ENCODE measurements at places on chromosomes 3 and 15.
A peak's percentile ranks its signal among the peaks of the same experiment; 100 is the strongest.

GRCh38 chr15:68572309-68572708 lies 6.5 kb upstream of the CORO2B start:
- no peak for DNase-seq

GRCh38 chr3:53062905-53063304 lies 17.0 kb upstream of the SFMBT1 start:
- no peak for DNase-seq

GRCh38 chr3:46736006-46736872 lies 18.6 kb upstream of the PRSS50 start:
- no peak for DNase-seq

GRCh38 chr3:53100818-53101466 lies 29.3 kb downstream of the RFT1 start:
- DNase-seq: no peak

- DNase-seq: peak; percentile 95
These were observed 54.6 kb downstream of the RBMS3 start for GRCh38 chr3:29335438-29335837.

DNA sequence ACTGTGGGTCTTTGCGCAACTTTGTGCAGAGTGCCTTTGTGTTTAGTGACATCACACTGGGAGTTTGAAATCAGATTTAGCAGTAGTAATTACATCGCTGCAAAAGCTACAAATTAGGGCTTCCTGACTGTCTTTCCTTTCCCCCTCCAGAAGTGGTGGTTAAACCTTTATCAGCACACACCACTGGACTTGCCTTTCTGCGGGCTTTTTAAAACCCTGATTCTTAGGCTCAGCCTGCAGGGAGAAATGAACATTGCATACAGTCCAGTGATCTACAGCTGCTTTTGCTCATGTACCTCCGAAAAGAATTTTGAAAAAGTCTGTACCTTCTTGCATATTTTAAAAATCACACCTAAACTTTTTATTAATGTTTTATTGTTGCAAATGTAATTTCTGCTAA lies 219.7 kb upstream of the NAALADL2 start:
- DNase-seq: no peak

- DNase-seq: no peak
These were observed 231.3 kb downstream of the OCA2 start for GRCh38 chr15:27867861-27868260.

DNA sequence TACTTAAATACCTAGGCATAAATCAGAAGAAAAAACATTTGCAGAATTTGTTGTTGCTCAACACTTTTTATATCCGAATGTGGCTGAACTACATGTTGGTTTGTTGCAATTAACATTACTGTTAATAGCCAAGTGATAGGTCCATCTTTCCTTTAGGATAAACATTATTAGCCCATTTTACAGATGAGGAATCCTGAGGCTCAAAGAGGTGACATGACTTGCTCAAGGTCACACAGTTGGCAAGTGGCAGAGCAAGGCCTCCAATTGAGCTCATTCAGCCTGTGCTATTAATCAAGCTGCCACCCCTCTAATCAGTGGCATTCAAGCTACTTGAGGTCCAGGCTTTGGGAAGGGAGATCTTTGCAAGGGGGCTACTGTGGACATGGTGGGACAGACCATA lies 125.8 kb upstream of the ATP2B2 start:
- no peak for DNase-seq

GRCh38 chr3:171704814-171705213 lies 105.5 kb downstream of the PLD1 start:
- no peak for DNase-seq

- DNase-seq: no peak
These were observed 61.5 kb upstream of the FGD5 start for GRCh38 chr3:14757153-14757700.

DNA sequence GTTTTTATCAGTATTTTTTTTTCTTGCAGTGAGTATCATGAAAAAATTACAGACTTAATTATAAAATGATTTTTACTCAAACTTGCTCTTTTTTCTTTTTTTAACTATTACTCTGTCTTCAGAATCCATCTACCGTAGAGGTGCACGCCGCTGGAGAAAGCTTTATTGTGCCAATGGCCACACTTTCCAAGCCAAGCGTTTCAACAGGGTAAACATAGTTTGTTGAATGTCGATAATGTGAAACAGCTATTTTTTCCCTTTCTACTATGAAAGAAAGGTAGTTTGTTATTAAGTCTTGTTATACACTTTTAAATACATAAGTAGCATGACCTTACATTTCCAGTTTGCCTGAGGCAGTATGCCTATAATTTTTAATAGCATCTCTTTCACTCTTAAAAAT lies 45.6 kb downstream of the PRKCI start:
- no peak for DNase-seq

- DNase-seq: no peak
These were observed 46.0 kb downstream of the FSIP1 start for GRCh38 chr15:39736412-39737195.

- peak; percentile 62 for DNase-seq
These were observed 203.7 kb downstream of the SLC9A9 start for GRCh38 chr3:143644370-143645089.

DNA sequence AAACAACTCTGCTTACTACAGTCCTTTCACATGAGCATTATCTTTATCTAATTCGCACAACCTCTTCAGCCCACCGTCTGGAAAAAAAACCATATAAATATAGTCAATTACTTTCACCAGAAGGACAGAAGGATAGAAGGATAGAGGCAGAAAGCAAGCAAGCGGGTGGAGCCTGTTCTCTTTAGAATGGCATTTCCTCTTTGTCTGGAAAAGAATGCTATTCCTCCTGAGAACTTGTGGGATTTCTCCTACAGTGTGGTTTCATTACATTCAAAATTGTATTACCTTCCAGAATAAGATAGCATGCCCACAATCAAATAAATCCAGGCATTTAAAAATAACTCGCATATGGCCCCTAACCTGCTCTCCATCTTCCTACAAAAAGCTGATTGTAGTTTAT lies 23.1 kb downstream of the SLC30A4 start:
- no peak for DNase-seq

GRCh38 chr3:187064210-187065115 lies 74.8 kb downstream of the RPL39L start:
- DNase-seq: no peak

DNA sequence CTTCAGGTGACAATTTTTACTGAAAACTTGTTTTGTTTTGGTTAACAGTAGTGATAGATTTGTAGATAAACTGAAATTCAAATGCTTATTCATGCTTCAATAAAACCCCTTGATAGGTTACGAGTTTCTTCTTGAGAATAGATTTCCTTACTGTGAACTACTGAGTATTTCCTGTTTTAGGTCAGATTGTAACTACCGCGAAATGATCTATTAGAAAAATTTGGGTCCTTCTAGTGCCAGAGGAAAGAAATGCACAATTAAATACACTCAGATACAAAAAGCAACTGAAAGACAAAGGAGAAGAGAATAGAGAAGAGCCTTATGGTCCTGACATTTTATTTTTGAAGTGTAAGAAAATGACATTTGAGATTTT lies 251.7 kb upstream of the TBL1XR1 start:
- no peak for DNase-seq

DNA sequence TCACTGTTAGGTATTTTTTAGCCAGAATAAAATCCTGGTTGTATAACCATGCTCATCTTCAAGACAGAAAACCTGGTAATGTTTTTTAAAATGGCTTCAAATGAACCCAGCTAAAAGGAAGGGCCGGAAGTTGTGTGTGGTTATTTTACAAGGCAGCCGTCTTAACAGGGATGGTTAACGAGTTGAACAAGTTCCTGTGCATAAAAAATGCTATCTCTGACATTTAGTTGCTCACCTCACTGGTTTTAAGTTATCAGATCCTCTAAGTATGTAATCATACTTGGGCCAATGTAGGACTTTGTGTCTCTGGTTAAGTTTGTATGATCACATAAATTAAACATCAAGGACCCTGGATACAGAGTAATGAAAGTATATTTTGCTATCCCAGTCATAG lies 2.1 kb downstream of the ATP11B start:
- no peak for DNase-seq

GRCh38 chr3:89851974-89852621 lies 744.7 kb downstream of the EPHA3 start:
- peak; percentile 29 for DNase-seq
